ENCODE measurements at places on chromosomes 13 and 19.

GRCh38 chr13:113937527-113938180, 36.2 kb downstream of the C13orf46 start:
- DNase-seq: no peak

GRCh38 chr13:98476538-98476966, 100.4 kb downstream of the STK24 start:
- DNase-seq: peak; percentile 91

DNA sequence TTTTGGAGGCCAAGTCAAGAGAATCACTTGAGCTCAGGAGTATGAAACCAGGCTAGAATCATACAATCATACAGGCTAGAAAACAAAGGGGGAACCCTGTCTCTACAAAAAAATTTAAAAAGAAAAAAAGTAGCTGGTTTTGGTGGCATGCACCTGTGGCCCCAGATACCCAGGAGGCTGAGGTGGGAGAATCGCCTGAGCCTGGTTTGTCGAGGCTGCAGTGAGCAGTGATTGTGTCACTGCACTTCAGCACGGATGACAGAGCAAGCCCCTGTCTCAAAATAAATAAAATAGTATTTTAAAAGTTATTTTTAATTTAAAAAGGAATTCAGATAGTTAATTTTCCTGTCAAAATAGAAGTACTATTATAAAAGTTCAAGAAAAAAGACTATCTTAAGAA, 369.1 kb upstream of the SLITRK5 start:
- no peak for DNase-seq

DNA sequence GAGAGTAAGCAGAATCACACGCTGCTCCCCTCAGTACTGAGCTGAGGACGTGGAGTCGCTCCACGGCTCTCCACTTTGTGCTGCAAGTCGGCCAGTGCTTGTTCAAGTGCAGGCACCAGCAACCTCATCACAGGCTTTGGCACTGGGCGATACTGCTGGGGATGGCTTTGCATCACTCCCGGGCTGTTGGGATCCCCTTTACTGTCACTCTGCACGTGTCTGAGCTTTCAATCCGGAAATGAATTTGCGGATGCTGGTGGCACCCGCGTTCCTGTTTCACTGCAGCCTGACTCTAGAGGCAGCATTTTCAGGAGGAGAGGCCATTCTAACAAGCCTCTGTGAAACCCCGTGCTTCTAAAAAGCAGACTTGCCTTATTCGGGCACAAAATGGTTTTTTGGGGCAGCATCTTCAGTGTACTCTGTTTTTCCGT, 19.1 kb downstream of the SMARCA4 start:
- no peak for DNase-seq

Data from GM12864 (cell line).